GM23248 (cell line): ENCODE measurements at places on chromosomes 1 and 21.

GRCh38 chr1:245232931-245233330 is 78.1 kb downstream of the KIF26B start:
- peak; percentile 88 for DNase-seq

DNA sequence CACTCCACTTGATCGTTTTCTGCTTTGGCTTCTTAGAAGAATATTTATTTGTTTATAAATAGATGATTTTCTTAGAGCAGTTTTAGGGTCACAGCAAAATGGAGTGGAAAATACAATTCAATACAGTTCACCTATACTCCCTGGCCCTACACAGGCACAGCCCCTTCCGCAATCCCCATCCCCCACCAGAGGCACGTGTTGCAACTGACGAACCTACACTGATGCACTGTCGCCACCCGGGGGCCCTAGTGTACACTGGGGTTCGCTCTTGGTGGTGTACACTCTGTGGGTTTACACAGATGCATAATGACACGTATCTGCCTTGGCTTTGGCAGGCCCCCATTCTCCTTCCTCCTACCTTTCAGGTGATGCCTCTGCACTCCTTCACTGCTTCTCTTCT is 8.0 kb downstream of the ECHDC2 start:
- DNase-seq, result no peak

- DNase-seq, result no peak
Measured at GRCh38 chr1:221644145-221644448, 97.8 kb downstream of the DUSP10 start.

GRCh38 chr1:88680911-88681622 is 3.0 kb upstream of the PKN2 start:
- DNase-seq, result no peak

DNA sequence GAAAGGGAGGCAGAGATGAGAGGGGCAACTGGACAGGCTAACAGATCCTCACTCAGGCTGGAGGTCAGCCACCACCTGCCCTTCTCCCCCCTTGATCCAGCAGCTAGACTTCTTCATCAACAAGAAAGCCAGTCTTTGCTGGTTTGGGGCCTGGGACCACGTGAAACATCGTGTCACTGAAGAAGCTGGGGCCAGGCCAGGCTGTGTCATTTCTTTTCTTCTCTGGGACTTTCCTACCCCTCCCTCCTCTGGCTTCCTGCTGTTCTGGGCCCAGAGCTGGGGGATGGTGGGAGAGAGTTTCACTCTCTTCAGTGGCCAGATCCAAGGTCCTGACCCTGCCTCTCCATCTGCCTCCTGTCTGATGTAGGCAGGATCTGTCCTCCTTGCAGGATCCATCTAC is 18.1 kb upstream of the SLC26A9 start:
- peak; percentile 45 for DNase-seq

GRCh38 chr1:150365941-150366340 is 2.0 kb downstream of the RPRD2 start:
- peak; percentile 32 for DNase-seq

- peak; percentile 53 for DNase-seq
Measured at GRCh38 chr1:198913667-198914066, 274.8 kb downstream of the PTPRC start.

DNA sequence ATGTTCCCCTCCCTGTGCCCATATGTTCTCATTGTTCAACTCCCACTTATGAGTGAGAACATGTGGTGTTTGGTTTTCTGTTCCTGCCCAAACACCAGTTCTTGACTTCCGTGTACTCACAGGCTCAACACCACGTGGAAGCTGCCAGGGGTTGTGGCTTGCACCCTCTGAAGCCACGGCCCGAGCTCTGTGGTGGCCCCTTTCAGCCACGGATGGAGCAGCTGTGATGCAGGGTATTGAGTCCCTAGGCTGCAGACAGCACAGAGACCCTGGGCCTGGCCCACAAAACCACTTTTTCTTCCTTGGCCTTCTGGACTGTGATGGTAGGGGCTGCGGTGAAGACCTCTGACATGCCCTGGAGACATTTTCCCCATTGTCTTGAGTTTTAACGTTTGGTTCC is 111.6 kb downstream of the SYT14 start:
- DNase-seq, result no peak

DNA sequence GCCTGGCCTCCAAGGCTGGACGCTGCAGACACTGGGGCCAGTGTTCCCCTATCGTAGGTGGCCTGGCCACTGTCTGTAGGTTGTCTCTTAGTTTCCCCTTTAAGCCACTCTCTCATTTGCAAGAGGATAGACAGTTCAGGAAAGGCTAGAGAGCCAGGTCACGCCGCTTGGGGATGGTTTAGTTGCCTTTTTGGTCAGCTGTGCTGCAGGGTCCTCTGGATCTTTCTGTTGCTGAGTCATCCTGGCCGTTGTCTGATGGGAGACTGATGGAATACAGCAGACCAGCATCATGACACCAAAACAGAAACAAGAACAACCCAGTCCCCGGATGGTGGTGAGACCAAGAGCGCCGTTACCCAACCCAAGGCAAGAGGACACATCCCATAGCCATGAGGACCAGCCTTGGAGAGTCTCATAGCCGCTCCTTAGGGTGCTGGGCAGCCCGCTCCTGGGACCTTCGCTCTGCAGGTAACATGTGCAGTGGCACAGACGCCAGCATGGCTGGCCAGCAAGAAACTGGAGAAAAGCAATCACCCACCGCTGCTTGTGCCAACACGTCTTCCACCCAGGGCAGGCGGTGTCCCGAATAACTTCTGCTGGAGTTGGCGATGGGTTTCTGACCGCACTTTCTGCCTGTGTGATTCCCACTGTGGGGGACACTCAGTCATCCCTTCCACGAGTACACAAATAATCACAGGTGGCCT is 79.1 kb upstream of the COL6A1 start:
- DNase-seq, result no peak

DNA sequence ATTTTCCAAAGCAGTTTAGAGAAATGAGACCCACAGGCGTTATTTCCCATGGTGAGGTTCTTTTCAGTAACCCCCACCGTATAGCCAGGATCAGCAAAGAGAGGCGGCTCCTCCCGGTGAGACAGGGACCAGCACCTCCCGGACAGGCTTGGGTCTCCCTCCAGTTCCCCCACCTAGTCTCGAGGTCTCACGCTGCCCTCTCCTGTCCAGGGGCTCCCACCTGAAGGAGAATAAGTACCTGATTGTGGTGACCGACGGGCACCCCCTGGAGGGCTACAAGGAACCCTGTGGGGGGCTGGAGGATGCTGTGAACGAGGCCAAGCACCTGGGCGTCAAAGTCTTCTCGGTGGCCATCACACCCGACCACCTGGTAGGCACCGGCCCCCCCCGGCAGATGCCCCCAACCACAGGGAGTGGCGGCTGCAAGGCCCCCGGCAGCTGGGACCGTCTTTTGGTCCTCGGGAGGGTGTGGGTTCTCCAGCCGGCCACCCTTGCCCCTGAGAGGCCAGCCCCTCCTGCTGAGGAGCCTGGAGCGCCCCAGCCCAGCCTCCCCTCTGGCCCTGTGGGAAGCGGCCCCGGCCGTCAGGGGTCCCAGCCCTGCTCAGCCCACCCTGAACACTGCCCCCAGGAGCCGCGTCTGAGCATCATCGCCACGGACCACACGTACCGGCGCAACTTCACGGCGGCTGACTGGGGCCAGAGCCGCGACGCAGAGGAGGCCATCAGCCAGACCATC is 4.9 kb downstream of the COL6A1 start:
- DNase-seq, result no peak
